ENCODE measurements at places on chromosomes 11 and 22. TPM values are rescaled to one million over a fixed set of nuclear protein-coding genes. Genes with fewer than 3 reads are reported as not detected.

GRCh38 chr22:35539910-35540594 is 579 bp upstream of the RASD2 start:
- DNase-seq, result no peak
- no peak overlapping the region for H3K27ac ChIP-seq

DNA sequence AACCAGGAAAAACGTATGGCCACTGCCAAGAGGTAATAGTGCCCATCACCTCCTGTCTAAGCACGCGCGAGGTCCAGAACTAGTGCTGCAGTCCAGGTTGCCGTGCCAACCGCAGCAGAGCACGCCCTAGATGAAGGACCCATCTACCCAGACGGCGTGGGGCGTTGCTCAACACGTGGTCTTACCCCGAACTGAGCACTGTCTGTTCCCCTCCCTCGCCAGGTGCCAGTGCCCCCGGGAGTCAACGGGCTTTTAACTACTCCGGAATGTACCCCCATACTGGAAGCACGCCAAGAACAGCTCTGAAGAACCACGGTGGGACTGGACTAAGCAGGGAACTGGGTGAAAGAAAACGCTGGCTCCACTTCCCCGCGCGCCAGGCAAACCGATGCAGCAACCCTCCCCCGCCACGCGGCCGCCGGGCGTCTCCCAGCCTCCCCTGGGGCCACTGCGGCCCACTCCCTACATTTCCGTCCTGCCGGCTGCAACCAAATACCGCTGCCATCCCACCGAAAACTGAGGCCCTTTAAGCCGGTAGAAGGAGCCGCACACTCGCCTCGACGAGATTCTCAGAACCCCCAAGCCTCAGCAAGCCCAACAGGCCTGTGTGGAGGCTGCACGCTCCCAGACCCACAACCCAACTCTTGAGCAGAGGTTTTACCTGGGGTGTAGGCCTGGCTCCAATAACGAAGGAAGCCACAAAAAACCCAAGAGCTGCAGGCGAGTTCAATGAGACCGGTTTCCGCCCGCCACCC is at the start of gene HSPA8:
Gene HSPA8 (minus strand): TSS at position 734 of the 755 bp plus-strand sequence. CDS start 812 bp downstream, outside the sequence.
- H3K36me3 ChIP-seq, result peaks cover 53% of the 10 kb centered on the region
- H3K4me3 ChIP-seq, result peak within 1 kb of the TSS; percentile 100
- H3K4me1 ChIP-seq, result peaks cover 69% of the 10 kb centered on the region
- peaks cover 37% of the 10 kb centered on the region for H3K27me3 ChIP-seq
- H3K27ac ChIP-seq, result peak within 1 kb of the TSS; percentile 98

DNA sequence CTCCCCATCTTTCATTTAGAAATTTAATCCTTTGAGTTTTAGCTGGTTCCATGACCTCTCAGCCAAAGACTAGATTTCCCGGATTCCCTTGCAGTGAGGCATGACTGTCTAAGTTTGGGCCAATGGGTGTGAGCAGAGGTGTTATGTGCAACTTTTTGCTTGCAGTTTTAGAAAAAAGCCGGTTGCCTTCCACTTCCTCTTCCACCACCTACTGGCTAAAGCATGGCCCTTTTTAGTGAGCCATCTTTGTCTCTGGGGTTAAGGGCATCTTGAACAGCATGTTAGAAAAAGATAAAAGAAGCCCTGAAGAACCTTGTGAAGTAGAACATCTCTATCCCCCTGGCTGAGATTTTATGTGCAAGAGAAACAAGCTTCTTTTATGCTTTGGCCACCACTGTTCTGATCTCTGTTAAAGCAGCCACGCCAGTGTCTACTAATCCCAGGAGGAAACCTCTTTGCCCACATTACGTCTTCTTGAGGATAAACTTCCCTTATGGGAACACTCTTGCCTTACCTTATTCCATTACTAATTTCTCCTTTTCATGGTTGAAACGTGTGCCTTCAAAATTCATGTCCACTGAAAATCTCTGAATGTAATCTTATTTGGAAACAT is 279.9 kb downstream of the TENM4 start:
- no peaks in the 10 kb centered on the region for H3K36me3 ChIP-seq
- no peak overlapping the region for H3K27ac ChIP-seq
- DNase-seq, result no peak
- no peaks in the 10 kb centered on the region for H3K27me3 ChIP-seq

The OR6M1 gene
- total RNA-seq, result not detected

The TRIM66 gene
- 4.4 TPM for total RNA-seq

Measured in HFFc6 (cell line).